Natural killer cell treated with Interleukin-12 subunit alpha and Interleukin-12 subunit beta and Interleukin-15 and Interleukin-18, amount 100 ng/mL, for 72 hours (primary cell): ENCODE measurements at places on chromosomes 12 and 14. TPM values are rescaled to one million over a fixed set of nuclear protein-coding genes. Genes with fewer than 3 reads are reported as not detected.

Gene CACNA1C
- total RNA-seq, result 0.06 TPM

GRCh38 chr12:89245090-89245489 lies 107.2 kb downstream of the DUSP6 start:
- no peak for DNase-seq

Gene KRT82
- not detected for total RNA-seq

GRCh38 chr12:27751386-27752047 lies 28.5 kb upstream of the KLHL42 start:
- no peak for DNase-seq

DNA sequence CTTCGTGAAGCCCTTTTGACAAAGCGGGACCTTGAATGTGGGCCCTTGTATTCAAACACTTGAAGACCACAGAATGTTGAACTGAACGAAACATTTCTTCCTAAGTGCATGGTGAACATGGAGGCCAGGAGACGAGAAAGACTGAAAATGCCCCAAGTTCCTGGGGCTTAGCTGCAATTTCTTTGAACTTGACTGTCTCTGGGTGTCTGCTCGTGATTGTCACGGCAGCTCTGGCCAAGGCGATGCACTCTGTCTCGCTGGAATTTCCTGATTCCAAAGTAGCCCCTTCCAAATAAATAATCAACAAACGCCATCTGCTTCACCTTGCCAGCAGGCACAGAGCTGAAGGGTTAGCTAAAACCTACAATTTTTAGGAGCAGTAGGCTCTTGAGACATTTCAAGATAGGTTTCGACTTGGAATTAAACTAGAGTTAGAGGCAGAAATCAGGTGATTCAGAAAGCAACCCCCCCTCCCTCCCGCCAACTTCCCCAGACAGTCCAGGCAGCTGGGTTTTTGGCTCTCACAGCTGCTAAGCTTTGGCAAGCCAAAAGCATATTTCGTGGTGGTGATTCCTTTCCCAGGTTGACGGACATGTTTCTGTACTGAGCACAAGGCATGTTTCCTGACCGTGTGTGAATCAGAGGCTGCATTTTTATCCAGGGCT lies 13.5 kb upstream of the IRF2BPL start:
- no peak for DNase-seq

- DNase-seq, result no peak
Observed at GRCh38 chr12:99809909-99810308, 162.4 kb downstream of the GARIN6 start.

GRCh38 chr14:105999361-106000028 lies 473.1 kb downstream of the TMEM121 start:
- peak; percentile 87 for DNase-seq

Gene NCAPD2
- 73.4 TPM for total RNA-seq

DNA sequence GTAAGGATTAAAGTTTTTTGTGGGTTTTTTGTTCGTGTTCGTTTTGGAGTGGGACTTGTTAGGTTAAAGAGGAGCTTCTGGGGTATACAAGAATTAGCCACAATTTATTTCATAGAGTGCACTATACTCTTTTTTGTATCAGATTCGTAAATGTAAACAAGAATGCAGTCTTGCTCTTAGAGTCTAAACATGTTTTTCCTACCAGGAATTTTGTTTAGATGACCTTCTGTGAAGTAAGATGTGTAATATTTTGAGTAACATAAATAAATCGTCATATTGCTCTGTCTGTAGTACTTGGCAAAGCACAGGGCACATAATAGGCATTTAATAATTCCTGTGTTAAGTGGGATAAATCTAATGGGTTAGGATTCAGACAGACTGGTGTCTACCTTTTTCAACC lies 9.6 kb downstream of the CNOT2 start:
- no peak for DNase-seq

Gene NGB
- total RNA-seq, result not detected

- DNase-seq, result no peak
Observed at GRCh38 chr14:93976477-93977057, at the start of gene ASB2. Gene ASB2 (minus strand): TSS chr14:93976570. CDS start chr14:93964539, 12,031 bp downstream.

DNA sequence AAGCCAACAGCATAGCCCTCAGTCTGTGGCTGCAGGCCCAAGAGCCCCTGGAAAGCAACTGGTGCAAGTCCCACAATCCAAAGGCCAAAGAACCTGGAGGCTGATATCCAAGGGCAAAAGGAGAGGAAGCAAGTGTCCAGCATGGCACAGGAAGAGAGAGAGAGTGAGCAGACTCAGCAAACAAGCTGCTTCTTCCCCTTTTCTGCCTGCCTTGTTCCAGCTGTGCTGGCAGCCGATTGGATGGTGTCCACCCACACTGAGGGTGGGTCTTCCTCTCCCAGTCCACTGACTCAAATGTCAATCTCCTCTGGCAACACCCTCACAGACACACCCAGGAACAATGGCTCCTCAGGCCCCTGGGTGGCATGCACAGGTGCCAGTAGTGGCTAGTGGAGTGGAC lies 33.5 kb downstream of the SMCO2 start:
- DNase-seq, result no peak

DNA sequence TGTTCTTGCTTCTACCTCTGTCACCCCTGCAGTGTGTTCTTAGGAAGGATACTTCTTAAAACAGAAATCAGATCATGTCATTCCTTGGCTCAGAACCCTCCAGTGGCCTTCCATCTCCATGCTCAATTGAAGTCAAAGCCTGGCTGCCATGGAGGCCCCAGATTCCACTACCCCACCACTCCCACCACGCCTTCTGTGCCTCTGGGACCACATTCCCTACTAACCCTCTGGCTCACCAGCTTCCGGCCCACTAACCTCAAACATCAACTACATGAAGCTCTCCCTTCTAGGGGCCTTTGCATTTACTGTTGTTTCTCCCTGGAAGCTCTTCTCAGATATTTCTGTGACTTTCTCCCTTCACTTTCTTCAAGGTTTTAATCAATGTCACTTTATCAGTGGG lies 76.1 kb upstream of the REP15 start:
- DNase-seq, result no peak

GRCh38 chr14:27688841-27689444 lies 1077.6 kb upstream of the FOXG1 start:
- no peak for DNase-seq

Gene NRIP2
- not detected for total RNA-seq

Gene RHEBL1
- 28.9 TPM for total RNA-seq

Gene IRF9
- total RNA-seq, result 135 TPM

GRCh38 chr12:105222726-105223351 lies 13.1 kb downstream of the APPL2 start:
- no peak for DNase-seq

DNA sequence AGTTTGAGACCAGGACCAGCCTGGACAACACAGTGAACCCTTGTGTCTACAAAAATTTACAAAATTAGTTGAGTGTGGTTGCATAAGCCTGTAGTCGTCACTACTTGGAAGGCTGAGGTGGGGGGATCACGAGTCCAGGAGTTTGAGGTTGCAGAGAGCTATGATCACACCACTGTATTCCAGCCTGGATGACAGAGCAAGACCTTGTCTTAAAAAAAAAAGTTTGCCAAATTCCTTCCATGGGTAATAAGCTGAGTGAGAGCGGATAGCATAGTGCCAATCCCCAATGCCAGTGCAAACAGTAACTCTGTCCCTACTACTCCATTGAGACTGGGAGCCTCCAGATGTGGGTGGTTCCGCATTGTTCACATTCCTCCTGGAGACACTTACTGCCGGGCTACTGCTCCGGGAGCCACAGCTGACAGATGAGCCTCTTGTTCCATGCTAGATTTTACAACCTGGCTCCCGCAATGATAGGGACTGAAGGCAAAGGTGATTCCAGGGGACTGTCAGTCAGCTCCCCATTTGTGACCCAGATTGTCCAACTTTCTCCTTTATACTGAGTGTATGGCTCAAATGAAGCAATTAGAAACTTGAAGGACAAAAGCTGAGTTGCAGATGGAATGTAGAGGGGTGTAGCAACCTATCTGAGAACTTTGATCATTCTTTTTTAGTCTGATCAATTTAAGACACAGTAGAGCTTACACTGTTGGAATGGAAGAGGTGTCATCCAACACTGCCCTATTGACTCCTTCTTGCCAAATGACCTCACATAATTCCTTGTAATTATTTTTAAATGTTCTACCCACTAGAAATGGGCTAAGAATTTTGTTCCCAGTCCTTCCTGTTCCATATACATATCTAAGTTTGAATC lies 13.4 kb upstream of the FRMD6 start:
- DNase-seq, result no peak

DNA sequence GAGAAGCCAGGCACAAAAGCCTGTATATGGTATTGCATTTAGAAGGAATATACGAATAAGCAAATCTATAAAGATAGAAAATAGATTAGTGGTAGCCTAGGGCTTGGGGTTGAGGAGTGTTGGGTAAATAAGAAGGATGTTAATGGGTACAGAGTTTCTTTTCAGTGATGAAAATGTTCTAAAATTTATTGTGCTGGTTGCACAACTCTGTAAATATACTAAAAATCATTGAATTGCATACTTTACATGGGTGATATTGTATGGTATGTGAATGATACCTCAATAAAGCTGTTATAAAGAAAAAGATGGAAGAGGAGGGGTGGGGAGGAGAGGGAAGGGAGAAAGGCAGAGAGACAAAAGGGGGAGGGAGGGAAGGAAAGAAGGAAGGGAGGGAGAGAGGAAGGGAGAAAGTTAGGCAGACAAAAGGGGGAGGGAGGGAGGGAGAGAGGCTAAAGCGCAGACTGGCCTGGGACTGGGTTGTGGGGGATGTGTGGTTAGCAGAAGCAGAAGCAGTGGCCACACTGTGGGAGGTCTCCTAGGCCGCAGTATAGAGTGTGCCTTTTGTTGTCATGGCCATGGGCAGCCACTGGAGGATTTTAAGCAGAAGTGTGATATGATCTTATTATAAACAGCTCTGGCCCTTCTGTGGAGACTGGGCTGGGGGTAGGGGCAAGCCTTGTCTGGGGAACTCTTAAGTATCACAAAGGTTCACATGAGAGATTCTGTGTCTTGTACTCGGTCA lies 73.6 kb upstream of the ELK3 start:
- DNase-seq, result peak; percentile 67

DNA sequence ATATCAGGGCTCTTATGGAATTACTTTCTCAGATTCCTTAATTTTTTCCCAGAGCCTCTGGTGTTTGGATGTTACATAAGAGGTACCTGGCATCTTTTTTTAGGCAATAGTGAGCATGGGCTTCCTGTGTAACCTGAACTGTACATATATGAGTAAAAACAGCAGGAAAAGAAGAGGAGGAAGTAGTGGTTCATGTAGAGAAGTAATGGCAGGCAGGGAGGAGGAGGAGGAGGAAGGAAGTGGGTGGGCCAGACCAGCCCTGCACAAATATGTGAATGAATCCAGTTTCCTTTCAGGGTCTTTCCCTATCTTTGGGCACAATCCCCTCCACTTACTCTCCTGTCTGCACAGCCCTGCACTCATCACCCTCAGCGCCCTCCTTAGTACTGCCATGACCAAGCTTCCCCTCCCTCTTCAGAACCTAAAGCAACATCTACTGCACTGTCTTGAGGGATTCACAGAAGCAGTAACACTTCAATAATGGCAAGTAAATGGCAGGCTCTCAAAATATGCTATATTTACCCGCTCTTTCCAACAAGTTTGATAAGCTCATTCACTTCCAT lies 40.9 kb upstream of the GSG1 start:
- no peak for DNase-seq

DNA sequence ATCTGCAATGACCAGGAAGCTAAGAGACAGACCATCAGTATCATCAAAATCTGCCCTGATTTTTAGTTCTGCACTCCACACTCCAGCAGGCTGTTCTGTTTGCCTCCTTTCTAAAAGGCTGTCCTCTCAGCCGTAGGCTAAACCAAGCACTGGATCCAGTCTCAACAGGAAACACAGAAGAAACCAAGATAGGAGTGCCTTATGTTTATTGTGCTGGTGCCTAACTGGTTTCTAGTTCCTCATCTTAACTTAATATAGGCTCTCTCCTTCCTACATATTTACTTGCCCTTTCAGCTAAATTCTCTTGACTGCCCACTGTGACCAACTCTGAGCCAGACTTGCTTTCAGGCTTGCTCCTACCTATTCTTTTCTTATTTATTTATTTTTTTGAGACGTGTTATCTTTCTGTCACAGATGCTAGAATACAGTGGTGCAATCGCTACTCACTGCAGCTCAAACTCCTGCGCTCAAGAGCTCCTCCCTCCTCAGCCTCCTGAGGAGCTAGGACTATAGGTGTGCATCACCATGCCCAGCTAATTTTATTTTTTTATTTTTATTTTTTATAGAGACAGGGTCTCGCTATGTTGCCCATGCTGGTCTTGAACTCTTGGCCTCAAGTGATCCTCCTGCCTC lies 30.8 kb downstream of the GALNT4 start:
- no peak for DNase-seq

Gene OR4E2
- not detected for total RNA-seq

DNA sequence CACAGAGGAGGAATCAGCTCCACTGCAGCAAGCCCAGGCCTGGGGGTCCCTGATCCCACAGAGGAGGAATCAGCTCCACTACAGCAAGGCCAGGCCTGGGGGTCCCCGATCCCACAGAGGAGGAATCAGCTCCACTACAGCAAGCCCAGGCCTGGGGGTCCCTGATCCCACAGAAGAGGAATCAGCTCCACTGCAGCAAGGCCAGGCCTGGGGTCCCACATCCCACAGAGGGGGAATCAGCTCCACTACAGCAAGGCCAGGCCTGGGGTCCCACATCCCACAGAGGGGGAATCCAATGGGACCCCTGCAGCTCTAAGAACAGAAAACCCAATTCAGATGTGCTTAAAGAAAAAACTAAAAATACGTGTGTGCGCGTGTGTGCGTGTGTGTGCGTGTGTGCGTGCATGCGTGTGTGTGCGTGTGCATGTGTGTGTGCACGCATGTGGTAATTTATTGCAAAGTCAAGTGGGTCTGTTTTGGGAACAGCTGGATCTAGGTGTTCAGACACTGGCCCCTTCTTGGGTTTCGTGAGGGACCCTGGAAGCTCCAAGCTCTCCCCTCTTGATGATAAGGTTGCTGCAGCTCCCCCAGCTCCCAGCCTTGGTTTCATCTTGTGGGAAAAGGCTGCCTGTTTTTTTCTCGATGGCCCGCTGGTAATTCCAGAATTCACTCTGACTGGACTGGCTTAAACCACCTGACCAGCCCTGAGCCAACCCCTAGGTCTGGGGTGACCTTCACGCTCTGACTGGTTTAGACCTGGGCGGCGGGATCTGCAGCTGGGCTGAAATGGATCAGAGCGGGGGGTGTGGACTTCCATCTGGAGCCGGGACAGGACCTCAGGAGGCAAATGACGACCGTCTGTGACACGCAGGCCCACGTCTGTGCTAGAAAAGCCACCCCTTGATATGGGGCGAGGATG lies 47.1 kb downstream of the GALNT9 start:
- peak; percentile 53 for DNase-seq

Gene LBHD2
- total RNA-seq, result not detected

GRCh38 chr14:105219043-105219612 lies 29.2 kb upstream of the BTBD6 start:
- DNase-seq, result no peak

GRCh38 chr12:15794836-15795235 lies 5.6 kb upstream of the EPS8 start:
- no peak for DNase-seq

DNA sequence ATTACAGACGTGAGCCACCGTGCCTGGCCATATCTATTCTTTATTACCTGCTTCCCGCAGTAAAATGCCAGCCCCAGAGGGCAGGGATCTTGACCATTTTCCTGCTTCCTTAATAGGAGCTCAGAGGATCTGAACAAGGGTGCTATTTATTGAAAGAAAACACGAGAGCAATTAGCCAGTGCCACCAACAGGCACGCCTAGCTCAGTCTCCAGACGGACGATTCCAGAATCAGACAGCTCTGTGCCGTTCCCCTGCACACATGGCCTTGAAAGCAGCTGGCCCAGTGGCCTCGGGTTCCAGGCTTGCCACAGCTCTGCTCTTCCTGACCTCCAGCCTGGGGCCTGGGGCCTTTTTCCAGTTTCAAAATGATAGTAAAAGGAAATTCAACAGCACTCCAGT lies 135.2 kb upstream of the RFLNA start:
- DNase-seq, result no peak

- DNase-seq, result no peak
Observed at GRCh38 chr14:75121552-75121951, 5.3 kb downstream of the NEK9 start.
